ENCODE measurements at places on chromosomes 13 and 19. TPM values are rescaled to one million over a fixed set of nuclear protein-coding genes. Genes with fewer than 3 reads are reported as not detected.

Gene GARIN5B
- total RNA-seq, result not detected

Gene ELANE
- total RNA-seq, result 0.55 TPM

Gene UPK1A
- not detected for total RNA-seq

Gene SERP2
- 1.1 TPM for total RNA-seq

Gene KLK12
- total RNA-seq, result not detected

Gene ZNF486
- total RNA-seq, result 0.50 TPM

All from psoas muscle (tissue), 8 donors.